ENCODE measurements at places on chromosomes 6 and 20.

GRCh38 chr6:159946912-159947311 is 22.0 kb upstream of the IGF2R start:
- DNase-seq = no peak

DNA sequence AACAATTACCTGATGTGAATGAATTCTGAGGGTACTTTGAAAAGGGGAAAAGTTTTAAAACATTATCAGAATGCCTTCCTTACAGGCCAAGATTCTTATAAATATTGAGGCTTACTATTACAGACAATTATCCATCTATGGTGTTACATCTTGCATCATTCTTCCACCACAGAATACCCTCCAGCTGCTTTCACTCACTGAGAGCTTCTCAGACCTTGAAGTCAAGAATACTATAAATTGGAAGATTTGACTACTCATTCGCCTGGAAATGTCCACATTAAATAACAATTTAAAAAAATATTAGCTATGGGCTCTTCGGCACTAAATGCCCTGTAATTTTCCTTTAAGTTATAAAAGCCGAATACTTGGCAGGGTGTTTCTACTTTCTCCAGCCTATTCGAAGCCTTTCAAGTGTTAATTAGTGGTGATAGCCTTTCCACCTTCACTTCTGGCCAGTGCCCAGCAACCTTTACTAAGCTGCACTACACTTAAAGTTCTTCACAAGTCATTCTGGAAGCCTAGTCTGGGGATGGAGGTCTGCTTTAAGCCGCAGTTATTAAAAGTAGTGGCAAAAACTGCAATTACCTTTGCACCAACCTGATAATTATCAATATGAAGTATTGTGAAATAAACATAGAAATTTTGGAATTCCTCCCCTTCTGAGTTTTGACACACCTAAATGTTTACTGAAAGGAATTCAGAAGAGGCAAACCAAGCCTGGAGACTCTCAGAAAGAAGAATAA is 100.9 kb downstream of the BMP5 start:
- DNase-seq = no peak

DNA sequence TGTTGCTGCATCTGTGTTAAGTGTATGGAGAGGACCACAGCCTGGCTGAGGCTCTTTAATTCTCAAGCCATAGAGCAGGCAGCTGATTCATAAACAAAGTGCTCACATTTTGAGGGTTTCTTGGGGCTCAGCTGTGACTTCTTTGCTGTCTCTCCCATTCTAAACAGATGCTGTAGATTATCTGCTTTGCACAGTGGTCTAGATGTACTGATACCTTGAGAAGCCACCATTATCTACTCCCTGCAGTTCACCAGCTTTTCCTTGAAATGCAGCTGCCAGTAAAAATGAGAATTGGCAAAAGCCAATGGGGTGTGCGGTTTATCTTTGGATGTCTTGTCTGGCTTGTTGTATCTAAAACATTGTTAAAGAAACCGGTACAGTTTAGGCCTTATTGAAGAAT is 5.2 kb upstream of the CNR1 start:
- no peak for DNase-seq

DNA sequence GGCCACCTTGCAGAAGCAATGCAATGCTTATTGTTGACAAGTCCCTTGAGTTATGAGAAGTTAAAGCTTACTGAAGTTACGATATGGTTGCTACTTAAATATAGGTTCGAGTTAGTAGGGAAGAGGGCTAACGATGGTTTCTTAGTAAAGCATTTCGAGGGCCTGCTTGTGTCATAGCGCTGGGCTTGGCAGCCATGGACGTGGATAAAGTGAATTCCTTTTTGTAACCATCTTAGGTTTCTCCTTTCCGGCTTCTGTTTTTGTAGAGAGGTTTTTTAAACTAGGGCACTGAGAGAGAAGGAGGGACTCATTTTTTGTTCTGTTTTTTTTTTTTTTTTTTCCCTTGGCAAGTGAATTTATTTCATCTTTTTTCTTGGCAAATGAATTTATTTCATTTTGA is 27.6 kb downstream of the TIAM2 start:
- DNase-seq = no peak
